Choroid plexus epithelial cell (primary cell): ENCODE measurements at places on chromosomes 4 and X.

DNA sequence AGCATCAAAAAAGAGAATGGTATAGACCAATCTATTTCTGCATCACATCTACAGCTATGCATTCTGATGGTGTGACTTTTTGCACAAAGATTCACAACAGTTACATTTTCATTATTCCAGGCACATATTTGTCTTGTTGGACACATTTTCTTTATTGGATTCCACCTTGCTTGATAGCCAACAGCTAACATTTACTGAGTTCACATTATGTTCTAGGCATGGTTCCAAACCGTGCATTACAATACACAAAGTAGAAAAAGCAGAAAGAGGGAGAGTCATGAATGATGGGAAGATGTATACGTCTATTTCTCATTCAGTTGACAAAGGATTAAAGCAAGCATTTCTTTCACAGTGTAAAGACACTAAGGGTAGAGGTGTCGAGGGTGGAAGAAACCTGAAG is 22.9 kb upstream of the CLGN start:
- DNase-seq: no peak

GRCh38 chrX:153551135-153551534 is 33.7 kb downstream of the ATP2B3 start:
- peak; percentile 47 for DNase-seq

- peak; percentile 62 for DNase-seq
Measured at GRCh38 chr4:77002321-77003107, 53.0 kb downstream of the SEPTIN11 start.

DNA sequence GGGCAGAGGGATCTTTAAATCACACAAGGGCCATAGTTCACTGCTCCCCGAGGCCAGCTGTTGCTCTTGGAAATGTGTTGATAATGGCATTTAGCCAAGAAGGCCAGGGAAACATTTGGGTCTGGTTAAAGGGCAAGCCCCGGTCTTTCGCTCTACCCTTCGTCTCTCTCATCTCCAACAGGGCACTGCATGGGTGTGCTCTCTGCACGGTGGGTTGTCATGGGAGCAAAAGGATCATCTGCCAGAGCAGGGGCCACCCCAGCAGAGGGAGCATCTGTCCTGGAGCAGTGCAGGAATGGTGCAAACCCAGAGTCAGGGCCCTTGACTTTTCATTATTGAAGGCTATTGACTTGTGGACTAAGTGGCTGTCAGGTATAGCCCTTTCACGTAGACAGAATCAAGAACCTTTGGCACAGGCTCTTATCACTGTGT is 22.7 kb upstream of the PGRMC2 start:
- DNase-seq: peak; percentile 62

DNA sequence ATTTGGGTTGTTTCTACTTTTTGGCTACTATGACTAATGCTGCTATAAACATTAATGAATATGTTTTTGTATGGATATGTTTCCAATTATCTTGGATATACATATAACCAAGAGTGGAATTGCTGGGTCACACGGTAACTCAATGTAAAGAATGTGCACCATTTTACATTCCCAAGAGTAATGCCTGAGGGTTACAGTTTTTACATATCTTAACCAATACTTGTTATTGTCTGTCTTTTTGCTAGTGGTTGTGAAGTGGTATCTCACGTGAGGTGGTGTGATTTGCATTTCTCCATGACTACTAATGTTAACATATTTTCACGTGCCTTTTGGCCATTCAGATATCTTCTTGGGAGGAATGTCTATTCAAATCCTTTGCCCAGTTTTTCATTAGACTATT is 200.3 kb upstream of the MAB21L2 start:
- DNase-seq: peak; percentile 55

DNA sequence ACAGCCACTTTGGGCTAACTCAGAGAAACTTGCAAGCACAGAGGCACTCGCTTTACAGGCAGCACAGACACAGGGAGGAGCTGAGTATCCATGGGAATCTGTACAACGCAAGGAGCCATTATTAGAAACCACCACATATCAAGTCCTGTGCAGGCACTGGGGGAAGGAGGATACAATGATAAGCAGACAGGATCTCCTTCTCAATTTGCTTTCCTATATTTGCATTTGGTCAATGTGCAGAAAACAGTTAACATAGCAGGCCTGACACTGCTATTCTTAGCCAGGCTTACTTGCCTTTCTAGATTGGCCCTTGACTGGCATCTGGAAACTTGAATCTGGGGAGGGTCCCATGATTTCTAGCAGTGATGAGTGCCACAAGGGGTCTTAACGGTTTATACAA is 65.8 kb downstream of the TEC start:
- DNase-seq: no peak

DNA sequence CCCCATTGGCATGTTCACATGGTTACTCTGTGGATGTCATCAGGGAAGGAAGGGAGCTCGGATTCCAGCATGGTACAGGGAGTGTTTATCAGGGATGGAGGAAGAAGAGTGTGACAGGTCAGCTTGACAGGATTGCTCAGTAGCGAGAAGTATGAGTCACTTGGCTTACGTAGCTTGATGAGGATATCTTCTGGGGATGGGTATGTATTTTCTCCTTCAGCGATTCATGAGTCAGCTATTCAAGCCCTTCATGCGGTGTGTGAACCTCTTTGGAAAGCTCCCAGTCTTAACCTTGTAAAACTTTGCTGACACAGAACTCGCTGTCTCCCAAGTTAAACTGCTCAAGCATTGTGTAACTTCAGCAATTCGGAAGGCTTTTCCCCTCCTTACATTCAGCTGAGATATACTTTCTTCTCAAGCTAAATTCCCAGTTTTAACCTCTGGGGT is 275.4 kb downstream of the ARHGAP10 start:
- DNase-seq: peak; percentile 99

GRCh38 chr4:154507156-154507555 is 15.6 kb upstream of the DCHS2 start:
- no peak for DNase-seq

GRCh38 chr4:120055162-120055561 is 11.5 kb downstream of the MAD2L1 start:
- DNase-seq: peak; percentile 26

DNA sequence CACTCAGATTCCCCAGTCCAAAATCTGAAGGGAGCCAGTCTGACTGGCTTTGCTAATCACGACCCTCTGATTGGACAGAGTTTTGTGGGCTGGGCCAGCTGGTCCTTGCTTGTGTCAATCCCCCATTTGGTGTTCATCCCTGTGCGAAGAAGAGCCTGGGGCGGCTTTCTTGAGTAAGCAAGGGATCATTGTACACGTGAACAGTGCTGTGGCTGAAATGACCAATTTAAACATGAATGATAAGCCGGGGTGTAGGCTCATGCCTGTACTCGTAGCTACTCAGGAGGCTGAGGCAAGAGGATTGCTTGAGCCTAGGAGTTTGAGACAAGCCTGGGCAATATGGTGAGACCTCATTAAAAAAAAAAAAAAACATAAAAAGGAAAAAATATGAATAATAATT is 379.1 kb downstream of the RAPGEF2 start:
- no peak for DNase-seq

- peak; percentile 52 for DNase-seq
Measured at GRCh38 chrX:115023139-115023538, 5.7 kb upstream of the IL13RA2 start.

- DNase-seq: peak; percentile 23
Measured at GRCh38 chr4:20615486-20616260, 84.6 kb upstream of the PACRGL start.

DNA sequence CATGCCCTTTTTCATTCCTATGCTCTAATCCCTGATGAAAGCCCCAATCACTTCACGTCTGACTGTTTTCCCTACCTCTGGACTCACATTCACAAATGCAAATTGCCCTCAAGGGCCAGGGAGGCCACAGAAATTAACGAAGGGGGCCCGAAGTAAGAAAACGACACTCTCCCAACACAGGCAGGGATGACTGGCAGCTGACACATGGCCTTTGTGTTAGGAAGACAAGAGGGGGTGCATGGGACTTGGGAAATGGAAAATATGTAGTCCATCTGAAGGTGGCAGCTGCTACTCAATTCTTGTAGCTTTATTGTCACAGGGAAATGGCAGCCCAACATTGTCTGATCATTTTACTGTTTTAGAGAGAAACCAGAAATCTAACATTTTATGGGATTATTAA is 12.3 kb upstream of the SPARCL1 start:
- no peak for DNase-seq

- no peak for DNase-seq
Measured at GRCh38 chrX:113370006-113370405, 529.4 kb upstream of the AMOT start.

DNA sequence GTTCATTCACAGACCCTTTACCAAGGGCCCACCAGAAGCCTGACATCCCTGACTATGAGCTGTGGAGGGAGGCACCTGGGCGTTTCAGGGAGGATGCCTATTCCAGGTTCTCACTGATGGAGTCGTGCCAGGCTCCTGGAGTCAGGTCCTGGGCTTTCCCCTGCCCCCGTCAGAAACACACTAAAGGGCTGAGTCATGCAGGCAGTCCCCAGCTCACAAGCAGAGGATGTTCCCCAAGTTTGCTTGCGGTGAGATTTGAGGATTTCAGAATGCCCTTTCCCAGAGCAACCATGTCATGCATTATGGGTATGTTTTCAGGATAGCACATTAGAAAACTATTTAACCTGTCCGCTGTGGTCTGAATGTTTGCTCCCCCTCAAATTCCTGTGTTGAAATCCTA is 45.2 kb downstream of the FHDC1 start:
- DNase-seq: peak; percentile 23

DNA sequence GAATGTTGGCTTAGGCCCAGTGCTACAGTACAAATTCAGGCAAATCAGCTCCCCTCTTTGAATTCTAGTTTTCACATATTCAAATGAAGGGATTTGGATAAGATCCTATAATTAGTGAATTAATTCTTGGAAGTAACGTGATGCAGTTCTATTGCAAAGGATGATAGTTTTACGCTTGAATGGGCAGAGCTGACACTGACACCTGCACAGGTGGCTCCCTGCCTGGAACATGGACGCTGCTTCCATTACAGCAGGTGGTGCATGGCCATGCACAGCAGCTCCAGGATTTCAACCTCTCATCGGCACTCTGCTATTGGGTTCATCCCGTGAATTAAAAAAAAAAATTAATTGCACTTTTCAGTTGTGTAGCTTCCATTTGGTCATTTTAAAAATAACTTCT is 28.4 kb upstream of the RPS6KA6 start:
- DNase-seq: no peak

GRCh38 chr4:100842856-100843255 is 325.0 kb upstream of the EMCN start:
- peak; percentile 42 for DNase-seq

GRCh38 chr4:168188754-168189153 is 96.4 kb downstream of the ANXA10 start:
- no peak for DNase-seq

GRCh38 chrX:69615779-69616456 is at the start of gene EDA:
EDA (plus strand) TSS chrX:69616113.
- peak; percentile 87 for DNase-seq

- peak; percentile 55 for DNase-seq
Measured at GRCh38 chrX:111445485-111445884, 33.5 kb upstream of the DCX start.

DNA sequence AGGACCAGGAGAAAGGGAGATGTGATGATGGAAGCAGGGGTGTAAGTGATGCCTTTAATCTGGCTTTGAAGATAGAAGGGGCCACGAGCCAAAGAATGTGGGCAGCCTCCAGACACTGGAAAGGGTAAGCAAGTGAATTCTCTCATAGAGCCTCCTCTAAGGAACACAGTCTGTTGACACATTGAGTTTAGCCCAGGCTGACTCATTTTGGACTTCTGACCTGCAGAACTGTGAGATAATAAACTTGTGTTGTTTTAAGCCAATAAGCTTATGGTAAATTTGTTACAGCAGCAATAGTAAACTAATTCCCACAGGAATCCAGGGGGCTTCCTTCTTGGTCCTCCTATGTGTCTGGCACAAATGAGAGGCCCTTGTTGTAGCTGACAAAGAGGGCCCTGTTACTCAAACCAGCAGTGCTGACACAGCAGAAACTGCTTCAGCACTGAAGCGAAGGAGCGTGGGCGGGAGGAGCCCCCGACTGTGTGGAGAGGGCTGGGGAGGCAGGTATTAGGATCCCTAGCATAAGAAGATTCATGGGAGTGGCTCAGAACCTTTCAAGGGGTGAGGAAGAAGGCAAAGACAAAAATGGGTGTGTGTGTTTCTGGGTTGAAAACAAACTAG is 268.7 kb downstream of the NR3C2 start:
- peak; percentile 10 for DNase-seq

GRCh38 chr4:85107553-85107952 is 141.1 kb upstream of the WDFY3 start:
- no peak for DNase-seq

DNA sequence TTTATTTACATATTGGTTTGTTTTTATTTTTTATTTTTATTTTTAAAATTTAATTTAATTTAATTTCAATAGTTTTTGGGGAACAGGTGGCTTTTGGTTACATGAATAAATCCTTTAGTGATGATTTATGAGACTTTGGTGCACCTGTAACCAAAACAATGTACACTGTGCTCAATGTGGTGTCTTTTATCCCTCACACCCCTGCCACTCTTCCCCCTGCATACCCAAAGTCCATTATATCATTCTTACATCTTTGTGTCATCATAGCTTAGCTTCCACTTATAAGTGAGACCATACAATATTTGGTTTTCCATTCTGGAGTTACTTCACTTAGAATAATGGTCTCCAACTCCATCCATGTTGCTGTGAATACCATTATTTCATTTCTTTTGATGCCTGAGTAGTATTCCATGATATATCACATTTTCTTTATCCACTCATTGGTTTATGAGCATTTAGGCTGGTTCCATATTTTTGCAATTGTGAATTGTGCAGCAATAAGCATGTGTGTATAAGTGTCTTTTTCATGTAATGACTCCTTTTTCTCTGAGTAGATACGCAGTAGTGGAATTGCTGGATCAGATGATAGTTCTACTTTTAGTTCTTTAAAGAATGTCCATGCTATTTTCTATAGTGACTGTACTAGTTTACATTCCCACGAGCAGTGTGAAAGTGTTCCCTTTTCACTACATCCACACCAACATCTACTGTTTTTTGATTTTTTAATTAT is 157.1 kb downstream of the CPXCR1 start:
- no peak for DNase-seq

DNA sequence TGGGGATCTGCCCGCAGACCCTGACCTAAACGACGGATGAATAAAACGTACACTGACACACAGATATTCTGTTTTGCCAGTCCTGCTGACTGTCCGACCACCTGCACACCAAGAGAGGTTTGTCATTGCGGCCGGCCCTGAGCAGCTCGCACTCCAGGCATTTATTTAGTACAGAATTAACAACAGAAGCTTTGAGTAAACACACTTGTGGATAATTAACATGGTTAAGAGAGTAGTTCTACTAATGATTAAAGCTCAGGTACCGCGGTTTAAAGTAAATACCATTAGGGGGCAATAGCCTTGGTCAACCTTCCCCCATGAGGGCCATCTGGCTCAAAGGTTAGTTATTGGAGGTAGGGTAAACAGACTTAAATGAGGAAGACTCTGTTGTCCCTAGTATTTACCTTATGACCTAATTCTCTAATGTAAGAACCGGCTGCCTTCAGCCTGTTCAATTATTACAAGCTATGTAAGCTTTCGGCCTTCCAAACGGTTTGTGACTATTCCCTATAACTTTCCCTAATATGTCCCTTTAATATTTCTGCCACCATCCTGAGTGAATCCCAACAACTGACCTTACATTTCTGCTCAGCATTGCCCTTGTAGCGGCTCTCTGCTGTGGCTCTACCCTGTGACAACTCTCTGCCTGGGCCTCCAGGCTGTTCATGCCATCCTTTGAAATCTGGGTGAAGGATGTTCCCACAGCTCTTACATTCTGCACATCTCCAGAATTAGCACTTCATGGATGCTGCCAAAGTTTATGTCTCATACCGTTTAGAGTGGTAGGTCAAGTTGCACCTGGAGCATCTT is 46.9 kb upstream of the SYTL5 start:
- no peak for DNase-seq
